ENCODE measurements at places on chromosomes 12 and 14.
A peak's percentile ranks its signal among the peaks of the same experiment; 100 is the strongest.

- DNase-seq, result peak; percentile 65
These were observed 22.9 kb upstream of the LTBP2 start for GRCh38 chr14:74634964-74635363.

- DNase-seq, result no peak
These were observed 66.4 kb upstream of the DCN start for GRCh38 chr12:91249054-91249453.

DNA sequence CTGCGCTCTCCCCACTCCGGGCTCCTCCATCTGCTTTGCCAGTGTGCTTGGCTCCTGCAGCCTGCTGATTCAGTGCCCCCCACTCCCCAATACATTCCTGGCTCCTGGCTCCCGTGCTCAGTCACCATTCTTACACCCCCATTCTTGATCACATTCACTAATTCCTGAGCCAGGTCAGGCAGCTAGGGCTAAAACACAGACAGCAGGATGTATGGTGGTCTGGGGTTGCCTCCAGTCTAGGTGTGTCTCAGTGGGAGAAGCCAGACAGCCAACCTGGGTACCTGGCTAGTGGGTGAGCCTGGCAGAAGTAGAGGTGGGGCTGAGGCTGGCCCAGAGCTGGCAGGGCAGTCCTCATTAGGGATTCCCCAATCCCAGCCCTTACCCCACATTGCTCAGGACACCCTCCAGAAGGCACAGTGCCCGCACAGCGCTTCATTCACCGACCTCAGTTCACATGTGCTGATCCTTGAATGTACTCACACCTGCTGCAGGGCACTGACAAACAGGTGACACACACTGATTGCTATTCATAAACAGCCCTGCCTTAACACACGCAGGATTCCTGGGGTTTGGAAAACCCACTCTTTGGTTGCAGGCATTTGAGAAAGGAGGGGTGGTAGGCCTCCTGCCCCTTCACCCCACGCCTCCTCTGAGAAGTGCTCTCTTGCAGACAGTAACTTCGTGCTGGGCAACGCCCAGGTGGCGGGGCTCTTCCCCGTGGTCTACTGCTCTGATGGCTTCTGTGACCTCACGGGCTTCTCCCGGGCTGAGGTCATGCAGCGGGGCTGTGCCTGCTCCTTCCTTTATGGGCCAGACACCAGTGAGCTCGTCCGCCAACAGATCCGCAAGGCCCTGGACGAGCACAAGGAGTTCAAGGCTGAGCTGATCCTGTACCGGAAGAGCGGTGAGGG is 1.7 kb downstream of the KCNH3 start:
- DNase-seq, result peak; percentile 13

GRCh38 chr14:52895000-52895399 is 55.9 kb downstream of the FERMT2 start:
- peak; percentile 23 for DNase-seq

- peak; percentile 64 for DNase-seq
These were observed 677 bp upstream of the AP4S1 start for GRCh38 chr14:31024577-31025366.

DNA sequence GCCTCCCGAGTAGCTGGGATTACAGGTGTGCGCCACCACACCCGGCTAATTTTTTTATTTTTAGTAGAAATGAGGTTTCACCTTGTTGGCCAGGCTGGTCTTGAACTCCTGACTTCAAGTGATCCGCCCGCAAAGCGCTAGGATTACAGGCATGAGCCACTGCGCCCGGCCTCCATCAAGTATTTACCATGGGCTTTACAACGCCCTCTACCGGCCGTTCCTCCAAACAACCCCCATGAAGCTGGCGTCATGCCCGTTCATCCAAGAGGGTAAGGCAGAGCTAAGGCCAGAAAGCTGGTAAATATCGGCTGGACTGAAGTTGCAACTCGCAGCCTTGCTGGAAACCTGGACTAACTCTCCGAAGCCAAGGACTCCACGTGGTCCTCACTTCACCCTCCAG is 41.6 kb downstream of the RNF34 start:
- no peak for DNase-seq

- DNase-seq, result no peak
These were observed 24.2 kb downstream of the YY1 start for GRCh38 chr14:100263141-100263540.

DNA sequence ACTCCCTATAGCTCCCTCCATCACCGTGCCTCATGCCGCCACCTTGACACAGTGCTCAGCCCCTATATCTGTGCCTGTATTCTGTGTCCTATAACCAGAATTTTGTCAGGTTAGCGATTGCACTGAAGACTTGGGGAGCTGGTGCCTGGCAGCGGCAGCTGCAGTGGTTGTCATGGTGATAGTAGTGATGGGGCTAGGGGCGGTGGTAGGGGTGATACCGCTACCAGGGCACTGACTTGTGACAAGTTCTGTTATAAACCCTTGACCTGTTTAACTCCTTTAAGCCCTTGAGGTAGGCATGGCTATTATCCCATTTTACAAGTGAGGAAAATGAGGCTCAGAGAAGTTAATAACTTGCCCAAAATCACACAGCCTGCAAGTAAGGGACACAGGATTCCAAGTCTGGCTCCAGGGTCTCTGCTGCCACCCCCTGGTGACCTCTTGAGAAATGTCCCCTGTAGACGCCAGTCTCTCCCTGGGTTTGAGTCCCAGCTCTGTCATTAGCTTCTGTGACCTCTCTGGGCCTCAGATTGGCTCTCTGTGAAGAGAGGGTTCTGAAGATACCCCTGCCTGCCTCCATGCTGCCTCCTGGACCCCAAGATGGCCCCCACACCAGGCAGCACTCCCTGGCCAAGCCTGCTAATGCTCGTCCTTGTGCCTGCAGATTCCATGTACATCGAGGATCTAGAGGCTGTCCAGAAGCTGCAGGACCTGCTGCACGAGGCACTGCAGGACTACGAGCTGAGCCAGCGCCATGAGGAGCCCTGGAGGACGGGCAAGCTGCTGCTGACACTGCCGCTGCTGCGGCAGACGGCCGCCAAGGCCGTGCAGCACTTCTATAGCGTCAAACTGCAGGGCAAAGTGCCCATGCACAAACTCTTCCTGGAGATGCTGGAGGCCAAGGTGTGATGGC is 121.9 kb downstream of the ESRRB start:
- DNase-seq, result no peak

- DNase-seq, result no peak
These were observed 16.7 kb downstream of the HRK start for GRCh38 chr12:116864371-116865160.

DNA sequence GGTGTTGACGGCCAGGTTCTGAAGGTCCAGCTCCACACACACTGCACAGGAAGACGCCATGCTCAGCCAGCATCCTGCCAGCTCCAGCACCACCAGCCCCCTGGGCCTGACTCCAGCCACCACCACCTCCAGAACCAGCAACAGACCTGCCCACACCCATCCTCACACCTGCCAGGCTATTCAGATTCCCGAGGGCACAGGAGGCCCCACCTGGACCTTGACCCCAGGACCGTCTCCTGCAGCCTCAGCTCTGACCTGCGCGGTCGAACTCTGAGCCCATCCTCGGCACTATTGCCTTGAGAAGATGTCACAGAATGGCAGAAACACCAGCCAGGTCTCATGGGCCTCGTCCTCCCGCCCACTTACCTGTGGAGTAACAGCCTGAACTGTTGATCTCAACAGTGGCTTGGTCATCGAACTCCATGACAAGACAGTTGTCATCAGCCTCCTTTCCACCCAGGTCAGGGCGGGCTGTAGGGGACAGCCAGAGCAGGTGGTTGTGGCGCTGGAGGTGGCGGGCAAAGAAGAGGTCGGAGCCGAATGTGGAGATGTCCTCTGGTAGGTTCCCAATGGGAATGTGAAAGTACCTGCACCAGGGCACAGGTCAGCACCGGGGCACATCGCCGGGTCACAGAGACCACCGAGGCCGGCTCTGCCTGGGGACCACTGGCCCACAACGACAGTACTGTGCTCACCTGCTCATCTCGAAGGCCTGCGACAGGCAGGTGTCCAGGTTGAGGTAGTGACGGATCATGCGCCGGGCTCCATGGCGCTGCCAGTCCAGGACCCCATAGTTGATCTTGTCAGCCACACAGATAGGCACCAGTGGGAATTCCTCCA is 23.5 kb downstream of the P2RX2 start:
- DNase-seq, result no peak

DNA sequence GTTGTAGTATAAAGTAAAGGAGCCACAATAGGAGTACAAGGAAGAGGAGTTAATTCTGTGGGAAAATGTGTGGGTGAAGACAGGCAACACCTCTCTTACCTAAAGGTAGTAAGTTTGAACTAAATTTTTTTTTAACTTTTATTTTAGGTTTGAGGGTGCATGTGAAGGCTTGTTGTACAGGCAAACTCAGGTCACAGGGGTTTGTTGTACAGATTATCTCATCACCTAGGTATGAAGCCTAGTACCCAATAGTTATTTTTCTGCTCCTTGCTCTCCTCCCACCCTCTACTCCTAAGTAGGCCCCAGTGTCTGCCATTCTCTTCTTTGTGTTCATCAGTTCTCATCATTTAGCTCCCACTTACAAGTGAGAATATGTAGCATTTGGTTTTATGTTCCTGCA is 70.5 kb downstream of the DNAI7 start:
- no peak for DNase-seq

DNA sequence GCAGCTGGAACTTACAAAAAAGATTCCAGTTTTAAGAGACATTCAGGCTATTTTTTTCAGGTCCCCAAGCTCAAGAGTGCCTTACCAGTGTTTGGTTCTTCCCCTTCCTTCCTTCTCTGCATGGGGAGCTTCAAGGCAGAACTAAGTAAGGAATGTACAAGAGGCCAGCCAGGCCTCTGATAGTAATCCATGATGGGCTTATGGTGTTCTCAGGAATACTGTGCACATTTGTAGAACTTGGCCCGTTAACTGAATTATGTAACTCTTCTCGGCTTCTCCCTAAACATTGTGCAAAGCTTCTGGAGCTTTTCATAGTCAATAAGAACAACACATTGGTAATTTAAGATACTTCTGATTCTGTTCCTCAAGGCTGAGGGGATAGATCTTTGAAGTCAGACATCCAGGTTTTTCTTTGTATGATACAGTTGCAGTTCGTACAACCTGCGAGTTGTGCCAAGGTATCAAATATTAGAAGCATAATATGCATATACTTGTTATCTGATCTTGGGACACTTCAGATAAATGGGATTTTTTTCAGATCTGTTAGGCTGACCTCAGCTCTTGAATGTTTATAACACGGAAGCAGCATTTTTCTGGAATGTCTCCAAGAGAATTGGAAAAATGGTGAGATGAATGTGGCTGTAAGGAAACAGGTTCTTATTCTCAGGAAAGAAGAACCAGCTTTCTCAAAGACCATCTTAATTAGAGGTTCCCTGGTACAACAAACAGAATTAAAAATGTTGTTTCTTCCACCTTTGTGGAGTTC is 148.6 kb downstream of the ANO4 start:
- peak; percentile 70 for DNase-seq

DNA sequence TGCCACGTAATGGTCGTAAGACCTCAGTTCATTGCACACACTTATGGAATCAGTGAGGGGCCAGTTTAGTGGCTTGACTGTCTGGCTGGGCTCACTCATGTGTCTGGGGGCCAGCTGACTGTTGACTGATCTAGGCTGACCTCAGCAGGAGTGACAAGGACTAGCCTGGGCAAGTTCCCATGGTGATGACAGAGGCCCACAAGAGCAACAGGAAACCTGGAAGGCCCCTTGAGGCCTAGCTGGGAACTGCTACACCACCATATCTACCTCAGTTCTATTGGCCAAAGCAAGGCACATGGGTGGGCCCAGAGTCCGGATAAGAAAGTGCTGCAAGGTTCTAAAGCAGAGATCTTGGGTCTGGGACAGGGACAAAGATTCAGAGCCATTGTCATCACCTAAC is 21.3 kb upstream of the RFLNA start:
- DNase-seq, result no peak

DNA sequence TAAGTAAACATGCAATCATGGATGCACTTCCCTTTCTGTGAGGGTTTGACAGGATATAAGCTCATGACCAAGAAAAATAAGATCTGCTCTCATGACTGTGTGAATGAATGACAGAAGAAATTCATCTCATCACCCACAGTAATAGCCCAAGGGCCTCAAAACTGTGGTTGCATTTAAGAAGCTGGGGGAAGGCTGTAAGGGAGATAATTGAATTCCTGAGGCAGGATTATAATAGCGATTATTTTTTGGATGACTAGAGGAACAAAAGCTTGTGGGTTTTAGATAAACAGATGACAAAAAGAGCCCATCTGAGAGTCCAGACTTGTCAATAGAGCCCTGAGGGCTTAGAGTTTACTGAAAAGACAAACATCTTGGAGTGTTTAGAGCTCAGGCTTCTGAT is 161.2 kb downstream of the NTF3 start:
- DNase-seq, result no peak

- no peak for DNase-seq
These were observed 4.5 kb upstream of the RPGRIP1 start for GRCh38 chr14:21275261-21275858.

- DNase-seq, result no peak
These were observed 34.2 kb downstream of the CKAP4 start for GRCh38 chr12:106213662-106214061.

GRCh38 chr14:65821224-65821753 is 408.8 kb downstream of the FUT8 start:
- no peak for DNase-seq

DNA sequence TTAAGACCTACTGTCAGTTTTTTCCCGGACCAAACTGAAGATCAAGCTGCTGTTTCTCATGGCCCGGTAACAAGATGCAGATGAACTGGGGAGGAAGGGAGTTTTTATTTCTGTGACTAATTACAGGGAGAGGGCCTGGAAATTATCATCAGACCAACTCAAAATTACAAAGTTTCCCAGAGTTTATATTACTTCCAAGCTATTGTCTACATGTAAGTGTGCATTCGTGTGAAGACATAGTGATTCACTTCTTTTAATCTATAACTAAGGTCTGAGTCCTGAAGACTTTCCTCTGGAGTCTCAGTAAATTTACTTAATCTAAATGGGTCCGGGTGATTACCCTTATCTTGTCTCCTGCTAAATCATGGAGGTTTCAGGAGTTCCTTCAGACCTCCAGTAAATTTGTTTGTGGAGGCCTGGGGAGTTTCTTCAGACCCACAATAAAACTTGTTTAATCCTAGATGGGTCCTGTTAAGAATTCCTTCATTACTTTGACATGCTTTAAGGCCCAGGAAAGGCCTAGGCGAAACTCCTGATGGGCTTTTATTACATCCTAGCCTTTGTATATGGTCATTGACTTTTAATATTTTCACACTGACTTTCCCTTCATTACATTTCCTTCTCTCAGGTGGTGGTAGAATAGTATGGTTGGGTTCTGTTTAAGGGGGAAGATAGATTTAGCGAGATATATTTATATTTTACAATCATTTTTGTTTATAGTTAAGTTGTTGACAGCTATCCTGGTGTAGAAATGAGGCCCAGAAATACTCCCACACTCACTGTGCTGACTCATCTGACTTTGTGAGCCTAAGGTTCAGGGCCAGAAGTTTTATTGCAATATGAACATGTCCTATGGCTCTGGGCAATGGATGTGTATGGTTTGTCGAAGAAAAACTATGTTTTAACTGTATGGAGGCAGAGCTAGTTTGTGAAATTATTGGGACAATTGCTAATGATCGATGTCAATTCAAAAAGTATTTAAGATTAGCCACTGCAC is 627.0 kb upstream of the FBXO33 start:
- no peak for DNase-seq

GRCh38 chr14:103302966-103303365 is 31.1 kb upstream of the EIF5 start:
- no peak for DNase-seq

GRCh38 chr12:38370311-38370710 is 53.7 kb downstream of the ALG10B start:
- DNase-seq, result no peak

Measured in DMS79 treated with DMSO at 0.1 percent for 48 hours (cell line).